ENCODE measurements at places on chromosomes 5 and 9.

GRCh38 chr5:34563931-34564709 is 92.0 kb upstream of the RAI14 start:
- DNase-seq, result no peak

DNA sequence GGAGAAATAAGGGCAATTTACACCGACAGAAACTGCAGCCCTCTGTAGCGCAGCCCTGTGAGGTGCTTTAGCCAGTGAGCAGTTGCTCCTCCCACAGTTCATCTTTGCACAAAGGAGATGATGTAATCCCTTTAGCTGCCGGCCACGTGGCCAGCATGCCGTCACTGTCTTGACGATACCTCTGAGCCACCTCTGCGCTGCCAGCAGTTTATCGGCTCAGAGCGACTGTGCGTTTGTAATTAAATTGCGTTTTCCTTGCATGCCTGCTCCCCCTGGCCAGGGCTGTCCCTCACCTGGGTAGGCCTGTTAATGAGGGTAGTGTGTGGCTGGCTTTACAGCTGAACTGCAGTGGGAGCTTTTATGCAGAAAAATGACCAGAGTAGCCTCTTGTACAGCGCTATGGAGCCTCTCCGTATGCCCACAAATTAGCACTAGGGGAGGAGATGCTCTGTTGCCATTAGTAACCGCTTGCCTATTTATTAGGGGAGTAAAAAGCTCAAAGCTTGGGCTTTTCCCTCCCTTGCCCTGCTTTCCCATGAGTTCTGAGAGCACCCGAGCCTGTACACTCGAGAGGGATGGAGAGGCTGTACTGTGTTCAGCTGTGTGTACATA is 107.0 kb downstream of the TRIO start:
- no peak for DNase-seq

GRCh38 chr9:5571629-5572232 is 57.2 kb upstream of the RIC1 start:
- no peak for DNase-seq

DNA sequence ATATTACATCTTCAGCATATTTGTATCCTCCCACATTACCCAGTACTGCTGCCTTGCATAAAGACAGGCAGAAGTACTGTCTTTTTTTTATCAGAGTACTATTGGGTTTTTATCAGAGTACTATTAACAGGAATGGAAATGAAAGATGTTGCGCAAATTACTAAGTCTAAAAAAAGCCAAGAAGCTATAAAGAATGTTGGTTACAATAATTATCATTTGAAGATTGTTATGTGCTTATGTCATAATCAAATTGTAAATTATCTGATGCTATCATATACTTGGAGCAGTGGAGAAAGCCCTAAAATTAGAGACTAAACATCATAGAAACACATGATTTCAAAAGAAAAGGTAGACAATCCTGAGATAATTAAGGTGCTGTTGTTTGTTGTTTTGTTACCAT is 188.8 kb downstream of the CCDC192 start:
- DNase-seq, result no peak

DNA sequence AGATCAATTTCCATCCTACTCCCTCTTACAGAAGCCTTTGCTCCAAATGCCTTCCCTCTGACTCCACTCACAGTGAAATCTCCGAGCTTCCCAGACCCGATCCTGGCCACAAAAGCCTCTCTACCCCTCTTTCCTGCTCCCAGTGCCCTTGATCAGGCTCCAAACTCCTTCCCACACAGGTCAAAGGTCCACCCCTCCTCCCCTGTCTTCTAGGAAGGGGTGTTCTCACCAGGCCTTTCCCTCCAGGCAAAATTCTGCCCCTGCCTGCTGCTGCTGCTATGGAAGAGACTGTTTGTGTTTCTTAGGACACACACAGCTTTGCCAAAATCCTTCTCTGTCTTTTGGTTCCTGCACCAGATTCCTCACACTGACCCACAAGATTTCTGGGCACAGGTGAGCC is 85.8 kb upstream of the ALDH1A1 start:
- DNase-seq, result no peak

DNA sequence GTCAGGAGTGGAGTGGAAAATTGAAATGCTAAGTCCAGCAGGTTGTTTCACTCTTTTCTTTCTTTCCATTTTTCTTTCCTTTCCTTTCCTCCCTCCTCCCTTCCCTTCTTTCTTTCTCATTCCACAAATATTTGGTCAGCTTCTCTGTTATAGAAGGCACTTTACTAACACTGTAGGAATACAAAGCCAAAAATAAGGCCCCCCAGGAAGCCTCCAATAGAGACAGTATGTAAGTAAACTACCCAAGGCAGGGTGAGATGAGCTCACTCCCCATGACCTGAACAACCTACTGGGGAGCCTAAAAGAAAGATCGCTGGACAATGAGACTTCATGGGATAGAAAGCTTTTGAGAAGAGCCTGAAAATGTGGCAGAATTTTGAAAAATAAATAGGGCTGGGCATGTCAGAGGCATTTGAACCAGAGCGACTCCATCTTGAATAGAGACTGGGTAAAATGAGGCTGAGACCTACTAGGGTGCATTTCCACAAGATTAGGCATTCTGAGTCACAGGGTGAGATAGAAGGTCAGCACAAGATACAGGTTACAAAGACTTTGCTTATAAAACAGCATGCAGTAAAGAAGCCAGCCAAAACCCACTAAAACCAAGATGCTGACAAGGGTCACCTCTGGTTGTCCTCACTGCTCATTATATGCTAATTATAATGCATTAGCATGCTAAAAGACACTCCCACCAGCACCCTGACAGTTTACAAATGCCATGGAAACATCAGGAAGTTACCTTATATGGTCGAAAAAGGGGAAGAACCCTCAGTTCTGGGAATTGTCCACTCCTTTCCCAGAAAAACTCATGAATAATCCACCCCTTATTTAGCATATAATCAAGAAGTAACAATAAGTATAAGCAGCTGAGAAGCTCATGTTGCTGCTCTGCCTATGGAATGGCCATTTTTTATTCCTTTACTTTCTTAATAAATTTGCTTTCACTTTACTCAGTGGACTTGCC is 158.9 kb upstream of the EGFLAM start:
- no peak for DNase-seq

DNA sequence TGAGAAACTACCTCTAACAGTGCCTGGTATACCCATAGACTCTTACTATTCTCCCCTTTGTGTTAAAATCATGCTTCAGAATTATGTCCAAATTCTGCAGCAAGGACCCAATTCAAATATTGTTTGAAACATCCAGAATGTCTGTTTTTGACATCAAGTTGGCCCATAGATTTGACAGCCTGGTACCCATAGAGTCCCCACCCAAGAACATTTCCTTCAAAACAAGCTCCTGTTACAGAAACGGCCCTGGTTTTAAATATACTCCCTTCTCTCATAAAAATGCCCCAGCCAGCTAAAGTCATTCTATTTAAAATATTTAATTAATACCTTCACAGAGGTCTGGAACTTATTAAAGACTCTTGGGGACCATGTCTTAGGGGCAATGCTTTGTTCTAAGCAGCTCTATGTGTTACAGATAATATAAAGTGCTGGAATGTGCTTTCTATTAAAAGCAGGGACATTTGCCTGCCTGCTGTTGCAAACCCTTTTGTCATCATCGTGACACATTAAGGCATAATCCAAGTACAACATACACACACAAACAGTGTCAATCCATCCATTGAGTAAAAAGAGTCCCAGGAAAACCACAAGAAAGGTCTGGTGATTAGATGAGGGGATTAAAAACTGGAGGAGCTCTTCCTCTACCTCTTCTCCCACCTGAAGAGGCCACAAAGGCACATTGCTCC is 321.7 kb downstream of the MLLT3 start:
- DNase-seq, result no peak

DNA sequence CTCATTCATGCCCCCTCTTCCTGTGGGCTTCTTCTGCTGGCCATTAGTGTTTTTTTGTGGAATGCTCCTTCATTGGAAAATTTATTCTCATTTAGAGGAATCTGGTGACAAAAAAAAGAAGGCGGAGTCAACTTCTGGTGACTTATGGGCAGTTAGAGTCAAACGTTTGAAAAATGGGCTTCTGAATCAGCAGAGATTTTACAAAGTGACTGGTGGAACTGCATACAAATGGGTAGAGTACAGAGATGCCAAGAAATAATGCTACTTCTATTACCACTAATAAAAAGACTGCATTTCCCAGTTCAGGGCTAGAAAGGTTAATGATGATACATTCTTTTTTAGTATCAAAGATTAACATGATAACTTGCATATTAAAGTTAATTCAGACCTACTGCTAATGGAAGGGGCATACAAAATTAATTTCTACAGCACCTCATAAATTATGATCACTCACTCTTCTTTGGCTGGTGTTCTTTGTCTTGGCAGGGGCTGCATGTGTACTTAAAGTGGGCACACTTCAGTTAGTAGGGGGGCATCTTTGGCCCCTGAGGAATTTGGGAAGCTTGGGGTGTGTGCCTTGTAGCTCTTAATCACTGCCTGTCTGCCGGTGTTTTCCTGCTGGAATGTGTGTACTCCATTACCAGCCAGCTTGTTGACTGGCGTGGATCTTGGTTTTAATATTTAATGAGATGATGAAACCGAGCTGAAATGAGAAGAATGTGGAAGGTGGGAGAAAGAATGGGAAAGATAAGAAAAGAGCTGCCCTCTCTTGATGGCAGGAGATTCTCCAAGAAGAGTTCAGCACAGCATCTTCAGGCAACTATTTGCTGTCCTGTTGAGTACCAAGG is 148.9 kb downstream of the DOCK2 start:
- DNase-seq, result no peak
